ENCODE measurements at places on chromosomes 12 and 14. TPM values are rescaled to one million over a fixed set of nuclear protein-coding genes. Genes with fewer than 3 reads are reported as not detected.

- DNase-seq: no peak
Measured at GRCh38 chr12:77841521-77841920, 10.8 kb downstream of the NAV3 start.

- no peak for DNase-seq
Measured at GRCh38 chr14:101734246-101734847, 27.2 kb upstream of the PPP2R5C start.

DNA sequence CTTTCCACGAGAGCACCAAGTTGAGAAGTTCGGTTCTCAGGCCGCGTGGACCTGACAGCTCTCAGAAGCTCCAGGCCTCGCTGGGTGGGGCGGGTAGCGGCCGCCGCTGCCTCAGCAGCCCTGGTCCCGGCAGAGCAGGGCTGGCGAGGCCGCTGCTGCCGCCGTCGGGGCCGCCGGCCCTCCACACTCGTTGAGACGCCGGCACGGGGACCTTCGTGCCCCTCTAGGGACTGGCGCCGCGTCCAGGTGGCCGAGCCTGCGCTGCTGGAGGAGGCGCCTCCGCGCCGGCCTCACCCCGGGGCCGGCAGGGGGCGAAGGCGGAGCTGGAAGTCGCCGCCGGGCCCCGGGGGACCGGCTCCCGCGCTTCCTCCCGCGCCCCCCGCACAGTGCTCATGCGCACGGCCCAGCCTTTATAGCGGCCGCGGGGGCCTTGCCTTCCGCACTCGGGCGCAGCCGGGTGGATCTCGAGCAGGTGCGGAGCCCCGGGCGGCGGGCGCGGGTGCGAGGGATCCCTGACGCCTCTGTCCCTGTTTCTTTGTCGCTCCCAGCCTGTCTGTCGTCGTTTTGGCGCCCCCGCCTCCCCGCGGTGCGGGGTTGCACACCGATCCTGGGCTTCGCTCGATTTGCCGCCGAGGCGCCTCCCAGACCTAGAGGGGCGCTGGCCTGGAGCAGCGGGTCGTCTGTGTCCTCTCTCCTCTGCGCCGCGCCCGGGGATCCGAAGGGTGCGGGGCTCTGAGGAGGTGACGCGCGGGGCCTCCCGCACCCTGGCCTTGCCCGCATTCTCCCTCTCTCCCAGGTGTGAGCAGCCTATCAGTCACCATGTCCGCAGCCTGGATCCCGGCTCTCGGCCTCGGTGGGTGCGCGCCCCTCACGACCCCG, at the start of gene COCH:
TSS of gene COCH (plus strand) at position 440 of the 879 bp plus-strand sequence. CDS start at position 820, 380 bp downstream.
- no peak for DNase-seq

- DNase-seq: no peak
Measured at GRCh38 chr14:100640471-100641273, 53.5 kb upstream of the BEGAIN start.

- no peak for DNase-seq
Measured at GRCh38 chr14:52266179-52266578, 1.3 kb upstream of the PTGDR start.

- DNase-seq: no peak
Measured at GRCh38 chr14:102905116-102906108, 17.1 kb upstream of the AMN start.

GRCh38 chr12:123833830-123834229, 71.7 kb downstream of the DNAH10 start:
- DNase-seq: no peak

- DNase-seq: no peak
Measured at GRCh38 chr12:105954951-105955931, 183.5 kb downstream of the NUAK1 start.

DNA sequence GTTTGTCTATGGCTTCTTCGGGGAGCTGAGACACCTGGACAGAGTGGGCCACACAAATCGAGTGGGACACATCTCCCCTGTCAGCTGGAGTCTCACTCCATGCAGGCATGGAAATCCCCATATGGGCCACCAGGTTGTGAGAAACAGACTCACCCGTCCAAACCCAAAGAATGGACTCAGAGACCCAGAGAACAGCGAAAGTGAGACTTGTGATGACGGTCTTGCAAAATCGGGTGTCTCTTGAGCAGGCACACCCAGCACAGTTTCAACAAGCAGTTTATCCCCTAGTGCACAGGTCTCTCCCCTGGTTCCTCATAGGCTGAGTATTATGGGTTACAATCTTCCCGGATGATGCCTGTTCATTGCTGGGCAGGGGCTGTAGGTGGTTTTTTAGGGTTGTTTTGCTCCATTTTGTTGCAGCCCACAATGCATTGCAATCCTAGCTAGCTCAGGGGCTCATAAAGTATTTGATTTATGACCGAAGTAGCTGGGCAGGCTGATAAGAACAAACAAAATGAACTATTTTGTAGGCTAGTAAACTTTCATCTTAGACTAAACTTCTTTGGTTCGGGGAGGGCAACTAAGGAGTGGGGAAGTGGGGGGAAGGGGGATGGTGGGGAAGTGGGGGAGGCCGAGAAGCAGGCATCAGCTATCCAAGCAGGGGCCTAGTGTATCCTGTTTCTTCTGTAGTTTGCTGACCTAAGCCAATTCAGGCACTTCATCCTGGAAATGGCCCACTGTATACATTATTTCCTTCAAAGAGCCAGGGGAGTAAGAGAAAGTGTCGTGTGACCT, 45.3 kb downstream of the IQSEC3 start:
- no peak for DNase-seq

DNA sequence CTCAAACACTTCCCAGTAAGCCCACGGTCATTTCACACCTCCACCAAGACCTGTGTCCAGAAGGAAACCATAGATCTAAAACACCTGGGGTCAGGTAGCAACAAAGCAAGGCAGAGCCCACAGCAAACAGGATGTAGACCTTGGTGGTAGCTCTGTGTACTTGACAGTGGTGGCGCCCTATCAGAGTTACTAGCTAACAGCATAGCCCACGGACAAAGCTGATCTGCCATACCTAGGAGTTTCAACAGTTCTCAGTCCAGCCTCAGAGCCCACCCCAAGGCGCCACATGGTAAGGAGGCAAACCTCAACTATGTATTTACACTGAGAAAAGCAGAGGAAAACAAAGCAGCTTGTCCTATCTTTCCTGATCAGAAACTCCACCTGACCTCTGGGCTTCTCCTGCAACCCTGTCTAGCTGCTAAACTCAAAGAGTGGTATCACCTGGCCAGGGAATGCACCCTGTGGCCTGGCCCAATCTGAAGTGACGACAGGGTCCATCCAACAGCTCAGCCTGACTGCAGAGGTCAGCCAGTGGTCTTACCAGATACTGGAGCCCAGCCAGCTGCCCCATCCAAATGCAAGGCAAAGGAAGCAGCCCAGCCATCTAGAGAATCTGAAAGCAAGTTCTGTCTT, 46.3 kb downstream of the STON2 start:
- no peak for DNase-seq

DNA sequence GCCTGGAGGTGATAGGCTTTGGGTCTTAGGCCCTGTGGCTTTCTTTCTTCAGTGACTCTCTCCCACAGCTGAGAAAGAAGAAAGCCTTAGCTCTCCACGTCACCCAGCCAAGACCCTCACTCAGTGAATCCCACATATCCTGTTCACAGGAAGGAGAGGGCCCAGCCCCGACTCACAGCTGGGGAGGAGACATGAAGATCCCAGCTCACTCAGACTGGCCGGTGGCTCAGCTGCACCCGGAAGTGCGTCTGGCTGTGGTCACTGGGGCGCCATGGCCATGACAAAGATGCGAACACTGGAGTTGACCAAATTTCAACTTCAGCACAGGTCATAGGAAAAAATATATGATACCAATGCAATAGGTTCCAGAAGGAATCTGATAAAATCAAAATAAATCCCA, 14.2 kb downstream of the DLK1 start:
- no peak for DNase-seq

DNA sequence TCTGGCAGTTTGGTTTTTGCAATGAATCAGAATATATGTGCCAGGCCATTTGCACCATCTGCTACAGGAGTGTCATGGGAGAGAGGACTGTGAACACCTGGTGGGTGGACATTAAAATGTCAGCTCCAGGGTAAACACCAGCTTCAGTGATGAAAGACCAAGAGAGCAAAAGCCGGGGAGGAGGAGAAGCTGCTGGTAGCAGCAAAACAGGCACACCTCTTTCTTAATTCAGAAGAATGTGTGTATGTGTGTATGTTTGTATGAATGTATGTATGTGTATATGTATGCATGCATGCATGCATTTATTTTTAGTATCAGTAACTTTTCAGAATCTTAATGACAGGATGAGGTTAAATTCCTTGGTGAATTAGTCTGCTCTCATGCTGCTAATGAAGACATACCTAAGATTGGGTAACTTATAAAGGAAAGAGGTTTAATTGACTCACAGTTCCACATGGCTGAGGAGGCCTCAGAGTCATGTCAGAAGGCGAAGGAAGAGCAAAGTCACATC, 357.4 kb upstream of the PRICKLE1 start:
- DNase-seq: no peak

GRCh38 chr12:67855103-67855502, 134.1 kb upstream of the IFNG-AS1 start:
- DNase-seq: no peak

GRCh38 chr12:70386771-70387170, 20.7 kb downstream of the KCNMB4 start:
- DNase-seq: no peak

DNA sequence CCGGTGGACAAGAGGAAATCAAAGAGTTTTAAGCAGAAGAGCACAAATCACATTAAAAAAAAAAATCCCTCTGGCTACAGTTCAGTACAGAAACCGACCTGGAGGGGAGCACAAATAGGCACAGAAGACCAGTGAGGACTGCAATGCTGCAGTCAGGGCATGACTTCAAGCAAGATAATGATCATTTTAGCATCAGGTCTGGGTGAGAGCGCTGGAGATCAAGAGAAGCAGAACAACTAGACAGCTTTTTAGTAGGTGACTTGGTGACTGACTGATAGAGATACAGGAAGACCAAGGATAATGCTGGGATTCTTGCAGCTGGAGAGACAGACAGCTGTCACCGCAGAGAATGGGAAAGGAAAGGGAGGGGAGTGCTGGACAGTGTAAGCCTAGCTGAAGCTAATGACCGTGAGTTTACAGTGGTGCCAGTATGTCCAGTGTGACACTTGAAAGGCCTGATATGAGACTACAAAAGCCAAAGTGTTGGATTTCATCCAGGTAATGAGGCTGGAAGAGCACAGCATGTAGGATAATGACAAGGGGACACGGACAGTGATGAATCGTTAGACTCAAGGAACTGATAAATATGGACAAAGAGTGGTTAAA, 5.6 kb downstream of the NFYB start:
- no peak for DNase-seq

- no peak for DNase-seq
Measured at GRCh38 chr14:105413544-105413886, 6.1 kb upstream of the MTA1 start.

DNA sequence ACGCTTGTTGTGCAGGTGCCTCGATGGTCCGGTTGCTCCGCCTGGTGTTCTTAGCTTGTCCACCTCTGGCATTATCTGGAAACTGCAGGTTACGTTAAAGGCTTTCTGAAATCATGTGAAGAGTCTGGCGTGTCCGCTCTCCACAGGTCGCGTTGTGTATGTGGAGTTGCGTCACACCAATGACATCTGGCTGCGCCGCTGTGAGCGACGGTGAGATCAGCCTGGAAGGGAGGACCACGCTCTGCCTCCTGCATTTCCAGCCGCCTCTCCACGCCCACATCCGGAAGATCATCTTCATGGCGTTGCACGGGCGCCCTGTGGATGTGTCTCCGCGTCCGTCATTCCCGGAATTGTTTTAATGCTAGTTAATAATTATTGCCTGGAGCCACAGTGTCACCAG, 50.6 kb upstream of the GALNT9 start:
- DNase-seq: no peak

GRCh38 chr14:53742233-53742620, 214.4 kb downstream of the BMP4 start:
- no peak for DNase-seq

DNA sequence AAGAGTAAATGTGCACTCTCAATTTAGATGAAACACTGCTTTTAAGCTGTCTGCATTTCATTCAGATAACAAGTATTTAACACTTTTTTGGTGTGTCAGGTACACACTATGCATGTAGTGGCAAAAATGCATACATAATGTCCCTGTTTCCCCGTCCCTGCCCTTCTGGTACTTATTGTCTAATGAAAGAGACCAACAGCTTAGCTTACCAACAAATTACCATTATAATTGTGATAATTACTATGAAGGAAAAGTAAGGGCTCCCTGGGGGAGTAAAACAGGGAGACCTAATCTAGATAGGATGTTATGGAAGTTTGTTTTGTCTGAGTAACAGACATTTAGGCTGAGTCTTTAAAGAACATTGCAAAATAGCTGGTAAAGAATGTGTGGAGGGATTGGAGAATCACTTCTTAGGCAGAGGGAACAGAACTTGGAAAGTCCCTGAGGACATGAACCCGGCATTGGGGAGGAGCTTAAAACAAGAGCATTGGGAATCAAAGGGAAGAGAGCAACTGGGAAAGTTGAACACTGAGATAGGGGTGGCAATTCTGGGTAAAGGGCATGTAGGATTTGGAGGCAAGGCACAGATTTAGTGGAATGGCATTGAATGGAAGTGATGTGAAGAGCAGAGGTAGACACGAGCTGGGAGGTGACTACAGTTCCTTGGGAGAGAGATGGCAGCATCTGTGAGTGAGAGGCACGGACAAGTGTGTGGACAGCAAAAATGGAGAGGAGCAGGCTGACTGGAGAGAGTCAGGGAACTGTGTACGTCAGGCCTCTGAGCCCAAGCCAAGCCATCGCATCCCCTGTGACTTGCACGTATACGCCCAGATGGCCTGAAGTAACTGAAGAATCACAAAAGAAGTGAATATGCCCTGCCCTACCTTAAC, 181.6 kb downstream of the GRIP1 start:
- no peak for DNase-seq

DNA sequence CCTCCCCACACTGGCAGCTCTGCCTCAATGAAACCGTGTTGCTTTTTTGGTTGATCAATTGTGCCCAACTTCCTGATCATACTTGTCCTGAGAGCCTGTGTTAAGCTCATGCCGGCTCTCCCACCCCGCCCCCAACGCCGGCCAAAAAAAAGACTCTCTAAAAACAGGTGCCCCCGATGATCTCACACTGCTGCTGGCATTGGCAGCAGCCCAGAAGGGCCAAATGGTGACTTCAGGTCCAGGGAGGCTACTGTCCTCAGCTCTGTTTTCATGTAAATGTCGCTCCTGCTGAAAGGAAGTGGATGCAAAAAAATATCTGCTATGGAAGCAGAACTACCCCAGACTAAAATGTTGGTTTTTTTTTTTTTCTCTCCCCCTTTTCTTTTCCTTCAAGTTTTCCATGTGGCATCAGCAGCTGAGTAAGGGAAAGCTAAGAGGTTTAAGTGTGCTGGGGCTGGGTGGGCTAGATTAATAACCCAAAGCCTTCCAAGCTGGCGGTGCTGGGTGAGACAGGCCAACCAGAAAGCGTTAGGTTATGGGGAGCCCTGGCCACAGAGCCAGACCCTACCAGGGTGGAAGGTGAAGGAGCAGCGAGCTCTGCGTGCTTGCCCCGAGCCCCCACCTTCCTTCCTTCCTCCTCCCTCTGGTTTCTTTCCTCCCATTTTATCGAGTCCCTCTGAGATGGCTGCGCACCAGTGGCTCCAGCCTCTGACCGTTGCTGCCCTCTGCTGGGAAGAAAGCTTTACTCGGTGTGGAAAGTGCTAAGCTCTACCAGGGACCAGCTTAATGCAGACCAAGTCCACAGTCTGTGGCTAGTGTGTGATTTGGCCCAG, 396.1 kb downstream of the NRXN3 start:
- DNase-seq: peak; percentile 7

GRCh38 chr12:1811281-1811947, 9.0 kb upstream of the LRTM2 start:
- DNase-seq: no peak

OGFOD2 gene
- 14.9 TPM for total RNA-seq

SH2B3 gene
- total RNA-seq: 30.5 TPM

LRRK2 gene
- total RNA-seq: 0.63 TPM

C12orf54 gene
- not detected for total RNA-seq

ETV6 gene
- total RNA-seq: 17.6 TPM

FIGNL2 gene
- 2.6 TPM for total RNA-seq

KLHL42 gene
- 24.7 TPM for total RNA-seq

PLEKHG7 gene
- not detected for total RNA-seq

RIN3 gene
- 6.0 TPM for total RNA-seq
